ENCODE measurements at places on chromosomes 2 and 18.

DNA sequence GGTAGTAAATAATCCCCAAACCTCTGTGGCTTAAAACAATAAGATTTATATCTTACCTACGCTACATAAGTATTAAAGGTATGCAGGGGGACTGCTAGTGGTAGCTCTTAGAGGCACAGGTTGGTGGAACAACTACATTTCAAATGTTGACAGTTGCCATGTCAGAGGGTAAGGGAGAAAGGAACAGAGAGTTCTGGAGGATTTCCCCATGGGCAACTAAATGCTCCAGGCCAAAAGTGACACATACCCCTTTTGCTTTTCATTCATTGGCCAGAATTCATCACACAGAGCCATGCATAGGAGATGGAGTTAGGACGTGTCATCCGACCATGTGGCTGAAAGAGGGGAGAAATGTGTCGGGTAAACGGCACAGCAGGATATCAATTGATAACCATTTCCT, 133.2 kb downstream of the NAPG start:
- no peak for ATAC-seq

GRCh38 chr18:58390399-58390798, 238.5 kb downstream of the ALPK2 start:
- no peak for ATAC-seq

- no peak for ATAC-seq
Measured at GRCh38 chr2:142561656-142562055, 315.8 kb upstream of the KYNU start.

DNA sequence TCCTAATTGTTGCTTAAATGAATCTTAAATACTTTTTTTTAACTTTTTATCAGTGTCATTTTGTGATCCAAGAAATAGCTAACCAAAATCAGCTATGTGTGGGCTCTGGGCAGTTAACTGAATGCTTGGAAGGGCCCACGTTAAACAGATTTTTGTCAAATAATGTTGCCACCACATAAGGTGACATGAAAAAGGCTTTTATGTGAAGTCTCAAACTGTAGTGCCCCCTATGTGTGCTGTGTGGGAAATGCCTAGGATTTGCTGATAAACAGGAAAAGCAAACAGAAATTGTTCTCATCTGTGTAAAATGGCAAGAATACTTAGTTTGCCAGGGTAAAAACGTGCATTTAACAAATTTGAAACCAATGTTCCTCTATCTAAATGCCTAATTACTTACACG, 242.2 kb downstream of the ZNF516 start:
- ATAC-seq = no peak

DNA sequence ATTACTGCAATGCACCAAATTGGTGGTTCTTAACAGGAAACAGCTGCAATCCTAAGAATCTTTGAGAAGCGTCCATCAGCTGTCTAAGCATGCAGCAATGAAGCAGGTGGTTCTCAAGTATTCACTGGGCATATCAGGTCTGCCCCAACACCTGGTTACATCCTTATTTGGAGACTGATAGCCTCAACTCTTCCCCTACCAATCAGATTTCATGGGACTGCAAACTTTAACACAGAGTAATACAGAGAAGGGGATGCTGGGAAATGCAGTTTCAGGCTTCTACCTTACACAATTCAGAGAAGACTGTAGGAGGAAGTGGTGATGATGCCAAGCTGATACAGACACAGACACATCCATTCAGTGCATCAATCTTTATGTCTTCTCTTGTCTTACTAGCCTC, 240.5 kb downstream of the BCL2 start:
- ATAC-seq = peak; percentile 36
